ENCODE measurements at places on chromosomes 11 and 22.
A peak's percentile ranks its signal among the peaks of the same experiment; 100 is the strongest.

- H3K36me3 ChIP-seq, result no peaks in the 10 kb centered on the region
- no peaks in the 10 kb centered on the region for H3K27me3 ChIP-seq
- DNase-seq, result no peak
- no peaks in the 10 kb centered on the region for H3K4me1 ChIP-seq
Observed at GRCh38 chr11:128351168-128351567, 236.2 kb downstream of the ETS1 start.

- no peak overlapping the region for H3K27ac ChIP-seq
- no peak overlapping the region for H3K4me3 ChIP-seq
- no peak for DNase-seq
Observed at GRCh38 chr22:42646569-42647525, 2.3 kb downstream of the CYB5R3 start.

GRCh38 chr11:94762995-94763394, 5.2 kb upstream of the AMOTL1 start:
- no peaks in the 10 kb centered on the region for H3K27me3 ChIP-seq
- no peak overlapping the region for H3K4me3 ChIP-seq
- H3K36me3 ChIP-seq, result no peaks in the 10 kb centered on the region
- no peak overlapping the region for H3K27ac ChIP-seq

- no peak for DNase-seq
- no peak overlapping the region for H3K27ac ChIP-seq
- H3K4me1 ChIP-seq, result no peaks in the 10 kb centered on the region
- H3K27me3 ChIP-seq, result no peaks in the 10 kb centered on the region
- no peak overlapping the region for H3K4me3 ChIP-seq
Observed at GRCh38 chr22:20904008-20904979, 12.9 kb upstream of the CRKL start.

- H3K27me3 ChIP-seq, result peaks cover 77% of the 10 kb centered on the region
- no peak for DNase-seq
- no peaks in the 10 kb centered on the region for H3K36me3 ChIP-seq
- H3K4me3 ChIP-seq, result no peak overlapping the region
Observed at GRCh38 chr22:44482776-44483175, 15.3 kb downstream of the RTL6 start.

DNA sequence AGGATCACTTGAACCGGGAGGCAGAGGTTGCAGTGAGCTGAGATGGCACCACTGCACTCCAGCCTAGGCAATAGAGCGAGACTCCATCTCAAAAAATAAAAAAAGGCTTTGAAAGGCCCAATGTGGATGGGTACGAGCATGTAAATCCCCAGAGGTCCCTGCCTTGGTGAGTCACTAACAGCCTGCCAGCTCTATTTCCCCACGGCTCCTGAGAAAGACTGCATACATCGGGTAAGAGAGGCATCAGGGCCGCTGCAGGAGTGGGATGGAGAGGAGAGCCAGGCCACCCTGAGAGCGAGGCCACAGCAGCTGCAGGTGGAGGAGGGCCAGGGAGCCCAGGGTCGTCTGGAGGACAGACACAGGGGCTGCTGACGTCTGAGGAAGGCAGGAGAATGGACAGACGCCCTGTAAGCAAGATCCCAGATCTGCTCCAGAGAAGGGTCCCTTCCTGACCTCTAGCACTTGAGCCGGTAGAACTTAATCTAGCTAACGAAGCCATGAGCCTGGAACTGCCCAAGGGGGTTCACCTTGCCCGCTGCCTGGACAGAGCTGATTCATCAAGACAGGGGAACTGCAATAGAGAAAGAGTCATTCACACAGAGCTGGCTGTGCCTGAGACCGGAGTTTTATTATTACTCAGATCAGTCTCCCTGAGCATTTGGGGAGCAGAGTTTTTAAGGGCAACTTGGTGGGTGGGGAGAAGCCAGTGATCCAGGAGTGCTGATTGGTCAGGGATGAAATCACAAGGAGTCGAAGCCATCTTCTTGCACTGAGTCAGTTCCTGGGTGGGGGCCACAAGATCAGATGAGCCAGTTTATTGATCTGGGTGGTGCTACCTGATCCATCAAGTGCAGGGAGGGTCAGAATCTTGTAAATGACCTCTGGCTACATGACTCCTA, 5.1 kb upstream of the KRTAP5-9 start:
- H3K27ac ChIP-seq, result no peak overlapping the region
- peaks cover 86% of the 10 kb centered on the region for H3K27me3 ChIP-seq
- DNase-seq, result no peak
- H3K4me1 ChIP-seq, result no peaks in the 10 kb centered on the region
- H3K4me3 ChIP-seq, result no peak overlapping the region
- no peaks in the 10 kb centered on the region for H3K36me3 ChIP-seq

DNA sequence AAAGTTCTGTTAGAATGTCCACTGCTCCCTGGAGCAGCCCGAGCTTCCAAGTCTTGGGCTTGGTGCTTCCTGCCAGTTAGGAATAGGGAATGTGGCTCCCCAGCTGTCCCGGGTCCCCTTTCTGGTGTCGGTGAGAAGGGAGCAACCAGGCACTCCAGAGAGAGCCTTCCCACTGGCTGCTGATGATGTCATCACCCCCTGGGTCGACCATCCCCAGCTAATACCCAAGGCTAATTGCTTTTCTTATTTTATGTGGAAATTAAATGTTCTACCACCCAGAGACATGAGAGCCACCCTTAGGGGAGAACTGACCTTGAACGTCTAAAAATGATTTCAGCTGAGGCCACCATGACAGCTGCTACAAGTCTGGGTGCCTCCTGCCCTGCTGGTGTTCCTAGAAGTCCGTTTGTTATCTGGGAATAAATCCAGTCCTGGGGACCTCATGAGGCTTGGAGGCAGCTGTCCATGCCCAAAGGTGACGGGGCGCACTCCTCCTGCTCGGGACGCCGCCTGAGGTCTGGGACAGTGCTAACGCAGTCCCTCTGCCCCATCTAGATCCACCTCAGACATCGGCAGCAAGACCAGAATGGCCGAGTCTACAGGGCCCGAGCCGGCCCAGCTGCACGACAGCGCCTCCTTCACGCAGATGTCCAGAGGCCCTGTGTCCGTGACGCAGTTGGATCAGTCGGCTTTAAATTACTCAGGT, 42.3 kb downstream of the C11orf91 start:
- no peak overlapping the region for H3K4me3 ChIP-seq
- no peak overlapping the region for H3K27ac ChIP-seq
- no peaks in the 10 kb centered on the region for H3K27me3 ChIP-seq
- H3K36me3 ChIP-seq, result no peaks in the 10 kb centered on the region
- no peak for DNase-seq
- peaks cover 20% of the 10 kb centered on the region for H3K4me1 ChIP-seq

DNA sequence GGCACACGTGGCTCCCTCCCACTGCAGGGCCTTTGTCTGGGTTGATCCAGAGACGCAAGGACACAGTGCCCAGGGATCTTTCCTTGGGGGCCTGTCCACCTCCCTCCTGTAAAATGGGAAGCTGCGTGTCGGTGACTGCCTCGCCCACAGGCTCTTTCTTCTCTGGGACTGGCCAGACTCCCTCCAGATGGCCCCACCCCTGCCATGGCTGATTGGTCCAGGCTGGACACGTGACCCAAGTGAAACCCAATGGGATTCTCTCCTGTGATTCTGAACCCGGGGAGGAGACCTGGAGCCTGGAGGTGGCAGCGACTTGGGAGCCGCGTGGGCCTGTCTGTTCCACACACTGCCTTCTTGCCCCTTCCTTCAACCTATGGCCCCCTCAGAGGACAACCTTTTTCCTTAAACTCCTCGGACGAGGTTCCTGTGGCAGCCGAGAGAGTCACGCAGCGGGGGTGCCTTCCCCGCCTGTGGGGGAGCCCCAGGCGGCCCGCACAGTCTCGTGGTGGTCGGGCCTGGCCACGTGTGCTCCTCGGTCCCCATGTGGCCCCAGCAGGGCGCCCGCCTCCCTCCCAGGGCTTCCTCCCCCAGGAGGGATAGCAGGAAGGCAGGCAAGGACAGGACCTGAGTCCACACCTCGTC, 12.4 kb upstream of the MPPED1 start:
- peak overlapping the region; percentile 68 for H3K4me3 ChIP-seq
- no peaks in the 10 kb centered on the region for H3K4me1 ChIP-seq
- peak; percentile 78 for DNase-seq
- H3K27ac ChIP-seq, result no peak overlapping the region
- no peaks in the 10 kb centered on the region for H3K36me3 ChIP-seq

- H3K36me3 ChIP-seq, result no peaks in the 10 kb centered on the region
- no peaks in the 10 kb centered on the region for H3K4me1 ChIP-seq
- H3K4me3 ChIP-seq, result no peak overlapping the region
- no peak for DNase-seq
- no peaks in the 10 kb centered on the region for H3K27me3 ChIP-seq
Observed at GRCh38 chr11:95732930-95733602, 56.5 kb downstream of the FAM76B start.

DNA sequence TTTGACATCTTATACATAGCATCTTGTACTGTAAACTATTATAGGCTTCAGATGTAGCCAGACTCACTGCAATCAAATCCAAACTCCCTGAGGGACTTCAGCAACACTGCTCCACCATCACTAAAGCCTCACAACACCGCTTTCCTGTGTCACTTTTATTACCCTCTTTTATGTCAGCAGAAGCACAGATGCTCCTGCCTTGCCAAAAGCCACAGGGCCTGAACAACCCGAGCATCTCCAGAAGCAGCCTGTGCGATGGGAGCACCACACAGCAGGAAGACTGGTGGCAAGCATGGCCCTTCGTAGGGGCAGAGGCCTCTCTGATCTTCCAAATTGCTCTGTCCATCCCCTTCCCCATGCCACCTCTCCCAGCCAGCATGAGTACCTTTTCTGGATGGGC, 22.9 kb downstream of the TMEM123 start:
- no peaks in the 10 kb centered on the region for H3K36me3 ChIP-seq
- no peak overlapping the region for H3K27ac ChIP-seq
- peaks cover 18% of the 10 kb centered on the region for H3K4me1 ChIP-seq
- DNase-seq, result no peak
- no peak overlapping the region for H3K4me3 ChIP-seq

DNA sequence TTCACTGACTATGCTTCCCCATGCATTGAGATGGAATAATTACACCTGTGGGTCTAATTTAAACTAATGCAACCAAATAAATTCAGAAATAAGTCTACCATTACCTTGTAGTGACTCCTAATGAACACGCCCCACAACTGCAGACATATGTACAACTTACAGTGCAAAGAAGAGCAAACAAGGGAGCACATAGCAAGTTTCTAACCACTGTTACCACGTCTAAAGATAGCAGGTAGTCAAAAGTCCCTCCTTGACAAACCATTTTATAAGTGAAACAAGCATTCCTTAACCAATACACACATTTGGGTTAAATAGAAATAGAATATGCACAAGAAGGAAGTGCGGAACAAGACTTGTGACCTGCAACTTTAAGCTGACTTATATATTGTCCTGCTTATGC, 20.6 kb downstream of the PHF21A start:
- DNase-seq, result peak; percentile 83
- H3K27ac ChIP-seq, result peak overlapping the region; percentile 70
- peak overlapping the region; percentile 37 for H3K4me3 ChIP-seq
- peaks cover 16% of the 10 kb centered on the region for H3K4me1 ChIP-seq
- no peaks in the 10 kb centered on the region for H3K27me3 ChIP-seq

- H3K36me3 ChIP-seq, result no peaks in the 10 kb centered on the region
- H3K4me1 ChIP-seq, result no peaks in the 10 kb centered on the region
- no peak overlapping the region for H3K4me3 ChIP-seq
- no peak for DNase-seq
- no peaks in the 10 kb centered on the region for H3K27me3 ChIP-seq
- no peak overlapping the region for H3K27ac ChIP-seq
Observed at GRCh38 chr11:92313784-92314183, 89.2 kb downstream of the FAT3 start.

GRCh38 chr11:107844041-107844440, 14.5 kb downstream of the SLC35F2 start:
- H3K27me3 ChIP-seq, result no peaks in the 10 kb centered on the region
- no peak for DNase-seq
- H3K4me3 ChIP-seq, result no peak overlapping the region
- H3K27ac ChIP-seq, result no peak overlapping the region

GRCh38 chr11:128725630-128726319, 31.9 kb downstream of the FLI1 start:
- no peaks in the 10 kb centered on the region for H3K36me3 ChIP-seq
- peaks cover 94% of the 10 kb centered on the region for H3K4me1 ChIP-seq
- peak; percentile 97 for DNase-seq
- H3K4me3 ChIP-seq, result peak overlapping the region; percentile 47
- H3K27ac ChIP-seq, result peak overlapping the region; percentile 99

DNA sequence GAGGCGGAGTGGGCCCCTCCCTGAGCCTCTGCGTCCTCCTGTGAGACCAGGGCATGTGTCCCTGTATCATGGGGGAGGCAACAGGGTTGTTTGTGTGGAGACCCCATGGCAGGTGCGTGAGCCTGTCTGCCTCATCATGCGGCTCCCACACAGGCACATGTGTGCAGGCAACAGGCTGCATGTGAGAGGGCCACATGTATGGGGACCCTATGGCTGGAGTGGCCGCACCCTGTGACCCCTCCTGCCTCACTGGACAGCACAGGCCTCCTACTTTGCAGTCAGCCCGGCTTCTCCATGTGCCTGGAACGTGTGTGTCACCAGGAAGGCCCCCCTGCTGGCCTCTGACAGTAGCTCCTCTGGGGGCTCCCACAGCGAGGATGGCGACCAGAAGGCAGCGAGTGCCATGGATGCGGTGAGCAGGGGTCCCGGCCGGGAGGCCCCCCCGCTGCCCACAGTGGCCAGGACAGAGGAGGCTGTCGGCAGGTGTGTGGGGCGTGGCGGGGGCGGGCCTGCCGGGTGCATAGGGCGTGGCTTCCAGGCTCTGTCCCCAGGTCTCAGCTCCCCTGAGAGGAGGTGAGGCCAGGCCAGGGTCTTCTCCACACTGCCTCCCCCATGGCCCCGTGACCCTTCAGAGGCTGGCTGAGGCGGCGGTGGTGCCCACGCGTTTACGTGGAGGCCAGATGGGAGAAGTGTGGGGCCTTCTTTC, 34.1 kb downstream of the SBF1 start:
- H3K4me1 ChIP-seq, result no peaks in the 10 kb centered on the region
- H3K36me3 ChIP-seq, result no peaks in the 10 kb centered on the region
- H3K4me3 ChIP-seq, result no peak overlapping the region

DNA sequence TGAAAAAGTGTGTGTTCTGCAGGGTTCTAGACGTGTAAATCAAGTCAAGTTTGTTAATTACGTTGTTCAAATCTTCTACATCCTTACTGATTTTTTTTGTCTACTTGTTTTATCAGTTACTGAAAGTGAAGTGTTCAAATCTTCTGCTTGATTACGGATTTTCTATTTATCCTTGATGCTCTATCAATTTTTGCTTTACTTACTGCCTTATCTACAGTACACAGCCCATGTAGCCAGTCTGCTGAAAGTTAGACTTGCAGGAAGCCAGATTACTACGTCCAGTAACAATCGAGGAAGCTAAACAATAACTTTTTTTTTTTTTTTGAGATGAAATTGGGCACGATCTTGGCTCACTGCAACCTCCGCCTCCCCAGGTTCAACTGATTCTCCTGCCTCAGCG, 15.6 kb upstream of the C11orf24 start:
- H3K4me3 ChIP-seq, result no peak overlapping the region
- H3K27ac ChIP-seq, result no peak overlapping the region
- no peaks in the 10 kb centered on the region for H3K36me3 ChIP-seq

- H3K36me3 ChIP-seq, result no peaks in the 10 kb centered on the region
- DNase-seq, result no peak
- no peak overlapping the region for H3K4me3 ChIP-seq
- no peaks in the 10 kb centered on the region for H3K27me3 ChIP-seq
Observed at GRCh38 chr11:66181632-66182315, 86.7 kb upstream of the RAB1B start.

GRCh38 chr11:91794146-91794545, 430.5 kb upstream of the FAT3 start:
- no peak overlapping the region for H3K27ac ChIP-seq
- no peaks in the 10 kb centered on the region for H3K27me3 ChIP-seq
- DNase-seq, result no peak
- no peaks in the 10 kb centered on the region for H3K36me3 ChIP-seq

All from MM.1S (cell line).